ENCODE measurements at places on chromosomes 4 and X.

- DNase-seq: no peak
Measured at GRCh38 chr4:20724915-20725314, 24.7 kb downstream of the PACRGL start.

- DNase-seq: no peak
Measured at GRCh38 chr4:4858527-4859324, 739 bp upstream of the MSX1 start.

DNA sequence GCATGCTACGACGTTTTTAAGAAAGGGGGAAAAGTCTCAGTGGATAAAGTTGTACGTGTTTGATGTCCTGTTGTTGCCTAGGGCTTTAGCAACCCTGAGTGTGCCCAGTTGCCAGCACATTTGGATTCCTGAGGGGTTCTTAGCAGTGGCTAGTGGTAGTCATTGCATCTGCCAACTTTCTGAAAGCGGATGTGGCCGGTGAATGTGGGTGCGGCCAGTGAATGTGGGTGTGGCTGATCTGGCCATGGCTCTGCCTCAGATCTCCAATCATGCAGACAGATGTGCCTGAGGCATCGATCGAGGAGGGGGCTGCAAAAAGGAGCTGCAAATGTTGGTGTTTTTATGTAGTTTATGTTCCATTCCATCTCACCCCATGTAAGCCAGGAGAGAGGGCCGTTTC lies 41.5 kb upstream of the FAT1 start:
- DNase-seq: no peak

- no peak for DNase-seq
Measured at GRCh38 chr4:42638993-42639392, 17.9 kb downstream of the ATP8A1 start.

GRCh38 chrX:51144828-51145442 lies 187.7 kb upstream of the NUDT10 start:
- DNase-seq: peak; percentile 12

DNA sequence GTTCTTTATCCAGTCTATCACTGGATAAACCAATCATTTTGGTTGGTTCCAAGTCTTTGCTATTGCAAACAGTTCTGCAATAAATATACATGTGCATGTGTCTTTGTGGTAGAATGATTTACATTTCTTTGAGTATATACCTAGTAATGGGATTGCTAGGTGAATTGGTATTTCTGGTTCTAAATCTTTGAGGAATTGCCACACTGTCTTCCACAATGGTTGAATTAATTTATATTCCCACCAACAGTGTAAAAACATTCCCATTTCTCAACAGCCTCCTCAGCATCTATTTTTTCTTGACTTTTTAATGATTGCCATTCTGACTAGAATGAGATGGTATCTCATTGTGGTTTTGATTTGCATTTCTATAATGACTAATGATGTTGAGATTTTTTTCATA lies 791.7 kb upstream of the AGA start:
- DNase-seq: no peak

GRCh38 chr4:185149392-185149791 lies 6.3 kb downstream of the SLC25A4 start:
- no peak for DNase-seq

DNA sequence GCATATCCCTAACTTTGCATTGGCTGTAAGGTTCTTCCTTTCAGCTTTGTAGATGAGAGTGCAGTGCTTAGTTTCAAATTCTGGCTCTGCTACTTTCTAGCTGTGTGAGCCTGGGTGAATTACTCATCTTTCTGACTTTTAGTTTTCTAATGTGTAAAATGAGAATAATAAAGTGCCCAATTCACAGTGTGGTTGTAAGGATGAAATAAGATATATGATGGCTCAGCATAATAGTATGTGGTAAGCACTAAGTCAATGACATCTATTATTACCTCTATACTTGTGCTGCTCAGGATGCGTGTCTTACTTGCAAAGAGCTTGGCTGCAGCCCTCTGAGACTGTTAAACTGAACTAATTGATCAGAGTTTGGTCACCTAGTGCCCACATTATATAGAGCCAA lies 30.6 kb upstream of the ETNPPL start:
- DNase-seq: no peak

DNA sequence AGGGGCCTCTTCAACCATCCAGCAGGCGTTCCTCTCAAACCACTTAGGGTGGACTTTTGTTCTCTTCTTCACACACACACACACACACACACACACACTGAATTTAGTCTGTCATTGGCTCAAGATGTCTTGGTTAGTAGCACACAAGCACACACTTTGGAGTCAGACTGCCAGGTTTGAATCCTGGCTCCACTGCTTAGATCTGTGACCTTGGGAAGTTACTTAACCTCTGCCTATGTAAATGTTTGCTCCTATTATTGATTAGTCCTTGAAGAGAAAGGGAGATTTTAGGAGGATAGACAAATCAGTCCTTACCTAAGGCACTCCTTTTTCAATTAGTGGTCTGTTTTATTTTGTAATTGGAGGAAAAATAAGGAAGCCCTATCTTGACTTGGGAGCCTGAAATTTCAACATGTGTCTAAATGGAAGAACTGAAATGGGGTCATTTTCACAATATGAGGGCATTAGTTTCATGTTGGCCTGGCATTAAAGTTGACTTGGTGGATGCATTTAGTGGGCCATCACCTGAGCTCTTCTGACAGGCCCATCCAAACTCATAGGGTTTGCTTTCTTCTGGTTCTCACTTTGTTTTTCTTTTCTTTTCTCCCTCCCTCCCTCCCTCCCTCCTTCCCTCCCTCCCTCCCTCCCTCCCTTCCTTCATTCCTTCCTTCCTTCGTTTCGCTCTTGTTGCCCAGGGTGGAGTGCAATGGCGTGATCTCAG lies 13.3 kb upstream of the TMEM131L start:
- DNase-seq: no peak

DNA sequence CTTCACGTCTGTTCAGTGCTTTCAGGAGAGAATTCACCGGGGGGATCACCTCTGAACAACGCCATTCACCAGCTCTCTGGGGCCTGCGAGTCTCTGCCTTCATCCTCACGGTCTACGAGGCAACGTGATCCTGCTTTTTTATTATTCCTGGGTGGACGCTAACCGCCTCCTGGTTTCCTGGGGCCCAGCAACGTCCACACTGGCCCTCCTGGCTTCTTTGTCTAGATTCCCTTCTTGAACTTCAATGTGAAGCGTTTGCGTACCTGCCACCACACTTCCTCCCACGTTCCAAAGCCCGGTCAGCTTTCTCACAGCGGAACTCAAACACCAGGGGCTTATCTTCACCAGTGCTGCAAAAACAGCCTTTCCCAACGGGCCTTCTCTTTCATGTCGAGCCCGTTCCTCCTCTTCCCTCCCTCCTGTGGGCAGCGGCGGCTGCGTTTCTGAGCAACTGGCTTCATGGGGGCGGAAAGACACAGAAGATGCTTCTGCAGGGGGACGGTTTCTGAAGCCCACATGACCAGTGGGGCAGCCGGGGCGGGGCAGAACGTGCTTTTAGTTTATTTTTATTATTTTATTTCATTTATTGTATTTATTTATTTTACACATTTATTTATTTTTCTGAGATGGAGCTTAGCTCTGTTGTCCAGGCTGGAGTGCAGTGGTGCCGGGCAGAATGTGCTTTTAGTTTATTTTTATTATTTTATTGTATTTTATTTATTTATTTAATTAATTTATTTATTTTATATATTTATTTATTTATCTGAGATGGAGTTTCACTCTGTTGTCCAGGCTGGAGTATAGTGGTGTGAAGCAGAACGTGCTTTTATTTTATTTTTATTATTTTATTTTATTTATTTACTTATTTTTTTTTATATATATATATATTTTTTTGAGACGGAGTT lies 64.6 kb downstream of the CRLF2 start:
- DNase-seq: no peak

DNA sequence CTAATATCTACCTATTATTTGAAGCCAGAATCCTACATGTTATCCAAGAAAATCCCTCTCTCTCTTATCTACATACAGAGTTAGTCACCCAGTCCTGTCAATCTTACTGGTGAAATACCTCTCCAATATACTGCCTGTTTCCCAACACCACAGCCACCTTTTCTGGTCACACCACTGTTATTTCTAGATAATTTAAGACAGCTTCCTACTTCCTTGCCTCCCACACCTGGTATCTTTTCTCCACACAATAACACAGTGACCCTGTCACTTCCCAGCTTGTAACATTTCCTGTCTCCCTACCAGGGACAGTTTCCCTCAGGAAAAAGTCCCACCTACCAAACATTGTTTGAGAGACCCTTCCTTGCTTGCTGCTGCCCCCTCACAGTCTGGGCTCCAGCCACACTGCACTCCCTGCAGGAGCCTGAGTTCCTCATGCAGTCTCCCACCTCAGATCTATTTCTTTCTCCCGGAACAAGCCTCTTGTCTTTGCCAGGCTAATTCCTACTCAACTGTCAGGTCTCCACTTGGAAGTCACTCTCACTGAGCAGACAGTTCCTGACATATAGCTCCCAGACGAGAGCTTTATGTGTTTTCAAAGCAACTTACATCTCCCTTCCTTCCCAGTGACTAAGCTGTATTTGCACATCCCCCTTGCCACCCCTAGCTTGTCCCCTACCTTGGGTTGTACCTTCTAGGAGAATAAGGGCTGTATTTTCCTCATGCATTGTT lies 73.6 kb upstream of the QRFPR start:
- no peak for DNase-seq

- no peak for DNase-seq
Measured at GRCh38 chr4:36256398-36256891, 12.1 kb upstream of the ARAP2 start.

GRCh38 chrX:6968231-6968630 lies 179.3 kb upstream of the STS start:
- no peak for DNase-seq

DNA sequence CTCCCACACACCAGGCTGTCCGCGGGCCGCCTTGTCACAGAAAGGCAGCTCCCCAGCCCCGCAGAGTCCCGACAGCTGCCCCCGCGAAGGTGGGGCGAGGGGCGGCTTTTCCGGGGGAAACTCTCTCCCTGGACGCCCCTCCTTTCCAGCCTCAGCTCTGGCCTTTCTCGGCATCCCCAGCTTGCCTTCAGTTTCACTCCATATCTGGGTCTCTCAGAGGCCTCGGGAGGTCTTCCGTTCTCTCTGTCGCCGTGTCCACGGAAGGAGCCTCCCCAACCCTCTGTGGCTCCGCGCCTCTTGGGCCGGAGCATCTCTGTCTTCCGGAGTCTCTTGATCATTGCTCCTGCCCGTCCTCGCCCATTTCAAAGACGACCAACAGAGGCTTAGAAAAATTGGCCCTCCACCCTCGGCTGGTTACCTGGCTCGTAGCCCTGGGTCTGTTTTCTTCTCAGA lies 6.1 kb upstream of the MSX1 start:
- DNase-seq: no peak

GRCh38 chrX:112759966-112760365 lies 80.2 kb upstream of the LHFPL1 start:
- DNase-seq: no peak

GRCh38 chr4:70997546-70997945 lies 4.1 kb downstream of the DCK start:
- no peak for DNase-seq

DNA sequence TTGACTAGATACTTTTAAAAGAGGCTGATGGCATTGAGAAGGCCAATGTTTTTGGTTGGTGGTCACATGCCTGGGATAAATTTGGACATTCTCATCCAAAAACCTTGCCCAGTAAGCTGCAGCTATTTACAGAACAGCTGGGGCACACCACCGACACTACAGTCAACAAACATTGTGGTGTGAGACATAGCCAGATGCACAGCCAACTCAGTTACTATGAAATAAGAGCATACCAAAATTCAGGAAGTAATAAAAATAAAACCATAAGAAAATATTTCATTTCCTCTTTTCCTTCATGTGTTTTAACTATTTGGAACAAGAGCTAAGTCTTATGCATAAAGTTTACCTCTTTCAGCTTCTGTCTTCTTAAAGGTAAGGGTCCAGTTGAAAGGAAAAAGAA lies 8.8 kb downstream of the PPM1K start:
- DNase-seq: no peak

DNA sequence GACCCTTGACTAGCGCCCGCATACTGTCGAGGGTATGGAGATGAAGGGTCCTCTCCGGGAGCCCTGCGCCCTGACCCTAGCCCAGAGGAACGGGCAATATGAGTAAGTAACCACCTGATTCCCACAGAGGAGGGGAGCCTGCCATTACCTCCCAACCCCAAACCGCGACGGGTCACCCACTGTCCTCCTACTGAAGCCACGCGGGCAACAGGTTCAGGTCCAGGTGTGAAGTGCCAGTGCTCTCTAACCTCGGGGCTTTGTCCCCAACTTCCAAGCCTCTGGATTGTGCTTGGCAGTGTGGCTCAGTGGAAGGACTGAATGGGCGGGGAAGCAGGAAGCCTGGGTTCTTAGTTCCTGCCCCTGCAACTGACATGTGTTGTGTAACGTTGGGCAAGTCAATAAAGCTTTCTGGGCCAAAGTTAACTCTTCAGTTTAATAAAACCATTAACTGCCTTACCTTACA lies 694 bp downstream of the OCRL start:
- no peak for DNase-seq

DNA sequence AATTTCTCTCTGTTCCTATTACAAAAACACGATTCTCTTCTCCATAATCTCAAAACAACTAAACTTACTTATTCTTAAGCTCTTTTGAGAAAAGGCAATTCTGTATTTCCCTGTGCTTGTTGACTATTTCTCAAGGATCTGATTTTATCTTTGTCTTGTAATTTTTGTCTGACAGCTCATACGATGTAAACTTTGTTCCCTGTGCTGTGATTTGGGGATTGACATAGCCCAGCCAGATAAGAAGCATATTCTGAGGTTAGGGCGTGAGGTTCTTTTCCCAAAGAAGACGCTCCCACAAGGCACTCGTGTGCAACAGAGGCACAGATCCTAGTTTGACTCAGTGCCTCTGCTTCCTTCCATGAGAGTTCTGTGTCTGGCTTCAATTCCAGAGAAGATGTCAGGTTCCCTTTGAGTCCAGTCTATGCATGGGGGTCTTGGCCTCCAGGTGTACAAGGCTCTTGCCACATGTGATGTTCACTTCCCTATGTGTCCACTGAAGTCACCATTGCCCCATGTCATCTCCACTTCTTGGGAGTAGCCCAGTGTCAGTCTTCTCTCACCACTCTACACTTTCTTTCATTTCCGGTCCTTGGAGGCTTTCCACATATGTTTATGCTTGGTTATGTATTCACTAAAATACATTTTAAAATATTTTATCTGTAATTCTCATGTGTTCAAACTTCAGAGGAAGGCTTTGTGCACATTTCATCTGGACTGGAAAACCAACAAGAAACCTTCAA lies 94.8 kb downstream of the MID1 start:
- DNase-seq: no peak

DNA sequence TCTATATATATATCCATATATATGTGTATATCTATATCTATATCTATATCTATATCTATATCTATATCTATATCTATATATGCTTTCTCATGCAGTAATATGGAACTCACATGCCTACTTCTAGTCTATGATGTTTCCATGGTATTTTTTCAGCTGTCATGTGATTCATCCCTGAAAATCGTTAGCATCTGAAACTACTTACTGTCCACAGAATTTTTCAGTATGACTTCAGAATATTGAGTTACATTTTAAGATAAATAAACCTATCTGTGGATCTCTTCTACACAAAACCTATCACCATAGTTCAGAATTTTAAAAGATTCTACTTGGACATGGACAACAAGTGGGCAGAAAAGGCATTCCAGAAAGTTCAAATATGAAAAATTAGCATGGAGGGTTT lies 855.1 kb upstream of the INTU start:
- no peak for DNase-seq

GRCh38 chr4:42985976-42986375 lies 93.5 kb downstream of the GRXCR1 start:
- peak; percentile 7 for DNase-seq
